Mucosa of descending colon (tissue), 3 donors: ENCODE measurements at places on chromosomes 3 and 15.

DNA sequence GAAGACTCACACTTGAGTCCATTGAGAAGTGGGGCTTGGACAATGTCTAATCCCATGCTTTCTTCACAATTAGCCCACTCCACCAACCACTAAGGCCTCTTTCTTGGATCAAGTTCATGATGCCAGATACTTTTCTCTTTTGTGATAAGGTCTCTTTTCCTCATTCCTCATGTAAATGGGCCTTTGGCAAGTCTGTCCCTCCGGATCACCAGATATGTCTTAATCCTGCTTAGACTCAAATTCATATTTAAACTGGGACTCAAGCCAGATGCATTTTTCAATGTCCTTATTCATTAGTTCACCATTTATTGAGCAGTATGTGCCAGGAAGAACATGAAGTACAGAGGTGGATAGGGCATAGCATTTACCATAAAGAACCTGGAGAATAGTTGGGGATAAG, 671.1 kb downstream of the TBL1XR1 start:
- DNase-seq, result no peak

GRCh38 chr3:154029926-154030325, 91.3 kb upstream of the ARHGEF26 start:
- DNase-seq, result no peak

- no peak for DNase-seq
These were observed 14.9 kb downstream of the MINDY4B start for GRCh38 chr3:150890295-150890694.

GRCh38 chr15:91098451-91098850, 1.6 kb upstream of the SV2B start:
- DNase-seq, result no peak

GRCh38 chr15:59333401-59334075, 39.1 kb downstream of the MYO1E start:
- no peak for DNase-seq

DNA sequence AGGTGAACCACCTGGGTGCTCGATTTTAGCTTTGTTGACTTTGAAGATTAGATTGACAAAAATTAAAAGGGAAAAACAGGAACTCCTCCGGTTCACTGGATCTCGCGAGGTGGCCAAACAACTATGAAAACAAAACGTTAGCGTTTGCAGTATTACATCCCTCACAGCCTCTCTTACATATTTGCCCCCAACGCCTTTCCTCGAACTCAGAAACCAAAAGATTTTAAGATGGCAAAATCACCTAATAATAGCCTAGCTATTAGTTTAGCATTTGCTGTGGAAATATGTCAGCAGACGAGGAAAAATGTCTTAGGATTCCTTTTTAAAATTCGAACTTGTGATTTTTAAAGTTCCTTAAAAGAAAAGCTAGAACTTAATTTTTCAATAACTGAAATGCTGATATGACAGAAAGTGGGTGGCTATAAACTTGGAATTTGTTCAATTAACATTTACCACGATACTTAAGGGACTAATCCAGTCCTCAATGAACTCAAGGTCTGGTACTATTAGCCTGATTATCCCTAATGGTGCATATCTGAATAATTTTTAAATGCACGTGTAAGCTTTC, 491 bp upstream of the SENP7 start:
- DNase-seq, result no peak

DNA sequence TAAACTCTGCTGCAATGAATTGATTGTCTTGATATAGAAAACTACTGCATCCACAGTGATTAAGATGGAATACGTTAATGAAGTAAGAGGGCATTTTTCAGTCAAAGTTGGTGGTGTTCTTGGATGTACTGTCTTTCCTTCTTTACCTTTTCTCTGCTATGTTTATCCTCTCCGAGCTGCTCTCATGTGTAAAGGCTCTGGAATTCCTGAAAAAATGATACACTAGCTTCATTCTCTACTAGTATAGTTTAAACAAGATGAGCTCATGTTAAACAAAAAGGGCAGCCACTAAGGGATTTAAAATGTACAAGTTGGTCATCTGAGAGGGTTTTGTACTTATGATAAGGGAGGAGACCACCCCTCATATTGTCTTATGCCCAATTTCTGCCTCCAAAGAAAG, 504.6 kb upstream of the NECTIN3 start:
- DNase-seq, result no peak

DNA sequence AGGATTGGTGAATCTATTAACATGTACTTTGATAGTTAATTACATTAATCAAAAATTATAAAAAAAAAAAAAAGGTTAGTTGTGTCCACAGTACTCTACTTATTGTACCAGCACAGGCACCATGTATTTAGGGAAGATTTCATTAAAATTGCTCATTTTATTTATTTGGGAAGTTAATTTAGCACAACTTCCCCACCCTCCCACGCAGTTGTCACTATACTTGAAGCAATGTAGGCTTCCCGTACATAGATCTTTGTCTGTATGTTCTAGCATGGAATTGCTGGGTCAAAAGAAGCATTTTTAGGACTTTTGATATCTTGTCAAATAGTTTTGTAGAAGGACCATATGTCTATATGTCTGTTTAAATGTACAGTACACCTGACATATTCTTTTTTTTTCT, 4.4 kb downstream of the GPR27 start:
- no peak for DNase-seq

- DNase-seq, result no peak
These were observed 4.3 kb upstream of the LRRK1 start for GRCh38 chr15:100914876-100915275.

DNA sequence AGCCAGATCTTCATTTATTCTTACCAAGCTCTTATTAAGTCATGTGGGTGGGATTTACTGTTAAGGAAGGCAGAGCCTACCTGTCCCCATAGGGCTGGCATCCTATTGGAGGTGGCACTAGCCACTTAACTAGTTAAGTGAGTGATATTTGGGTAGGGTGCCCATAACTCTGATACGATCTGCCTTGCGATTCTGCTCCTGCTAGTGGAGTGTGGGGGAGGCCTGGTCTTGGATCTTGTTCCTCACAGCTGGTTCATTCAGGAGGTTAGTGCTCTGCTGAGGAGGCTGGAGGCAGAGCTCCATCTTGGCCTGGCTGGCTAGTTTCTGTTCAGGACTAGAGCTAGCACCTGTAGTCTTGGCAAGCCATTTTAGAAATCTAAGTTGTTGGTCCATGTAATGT, 9.3 kb downstream of the BAHD1 start:
- DNase-seq, result no peak

DNA sequence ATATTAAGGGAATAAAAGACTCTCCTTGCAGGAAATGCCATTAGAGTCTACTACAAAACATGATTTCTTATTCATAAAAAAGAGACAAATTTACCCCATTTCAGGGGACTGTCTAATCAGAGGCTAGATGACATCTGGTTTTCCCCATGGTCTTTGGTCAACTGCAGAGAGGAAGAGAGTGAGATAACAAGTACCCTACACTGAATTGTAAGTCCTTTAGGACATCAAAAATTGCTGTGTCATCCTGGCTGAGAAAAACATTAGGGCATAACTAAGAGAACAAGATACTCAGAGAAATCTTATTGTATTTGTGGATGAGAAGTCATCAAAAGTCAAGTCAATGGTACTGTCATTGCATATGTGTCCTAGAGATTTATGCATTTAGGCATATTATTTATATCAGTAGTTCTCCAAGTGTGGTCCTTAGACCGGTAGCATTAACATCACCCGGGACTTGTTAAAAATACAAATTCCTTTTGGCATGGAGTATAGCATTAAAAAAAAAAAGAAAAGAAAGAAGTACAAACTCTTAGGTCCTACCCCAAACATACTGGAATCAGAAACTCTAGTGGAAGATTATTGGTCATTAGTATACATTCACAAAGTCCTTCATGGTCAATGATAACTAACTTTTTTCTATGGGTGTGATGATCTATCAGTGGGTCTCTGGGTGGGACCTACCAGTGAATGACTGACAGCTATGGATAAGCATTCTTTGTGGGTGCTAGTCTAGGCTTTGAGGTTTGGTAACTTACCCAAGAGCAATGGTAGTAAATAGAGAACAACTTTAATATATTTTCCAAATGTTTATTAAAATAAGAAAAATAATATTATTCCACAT, 29.0 kb upstream of the TBC1D5 start:
- no peak for DNase-seq

- no peak for DNase-seq
These were observed 28.8 kb downstream of the LRRC2 start for GRCh38 chr3:46537316-46537715.

GRCh38 chr3:152365766-152366593, 97.3 kb downstream of the MBNL1 start:
- no peak for DNase-seq

- DNase-seq, result no peak
These were observed 11.8 kb upstream of the HRG start for GRCh38 chr3:186653984-186654383.

GRCh38 chr3:13879946-13880810, at the start of gene WNT7A:
TSS of gene WNT7A (minus strand) at chr3:13880071. CDS start at chr3:13879816, 255 bp downstream.
- peak; percentile 10 for DNase-seq

GRCh38 chr15:63156755-63157117, 541 bp downstream of the RPS27L start:
- peak; percentile 59 for DNase-seq

- no peak for DNase-seq
These were observed 48.7 kb upstream of the OCA2 start for GRCh38 chr15:28147801-28148200.

DNA sequence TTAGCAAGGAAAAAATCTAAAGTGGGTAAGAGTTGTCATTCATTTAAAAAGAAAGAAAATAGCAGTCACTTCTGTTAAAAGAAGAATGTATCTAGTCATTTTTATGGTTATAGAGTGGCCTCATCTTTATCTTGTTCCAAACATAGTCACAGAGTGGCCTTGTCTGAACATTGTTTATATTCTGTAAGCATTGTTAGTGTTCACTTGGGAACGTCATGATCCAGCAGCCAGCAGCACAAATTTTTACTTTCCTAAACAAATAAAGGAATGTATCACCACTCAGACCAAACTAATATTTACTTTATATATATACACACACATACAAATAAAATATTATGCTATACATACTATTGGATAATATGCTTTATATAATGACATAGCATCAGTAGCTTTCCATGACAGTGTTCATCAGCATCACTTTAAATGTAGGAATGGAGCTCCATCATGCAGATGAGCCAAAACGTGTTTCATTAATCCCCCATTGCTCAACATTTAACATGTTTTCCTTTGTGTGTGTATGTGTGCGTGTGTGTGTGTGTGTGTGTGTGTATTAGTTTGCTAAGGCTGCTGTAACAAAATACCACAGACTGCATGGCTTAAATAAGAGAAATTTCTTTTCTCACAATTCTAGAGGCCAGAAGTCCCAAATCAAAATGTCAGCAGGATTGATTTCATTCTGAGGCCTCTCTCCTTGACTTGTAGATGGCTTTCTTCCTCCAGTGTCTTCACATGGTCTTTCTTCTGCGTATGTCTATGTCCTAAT, 39.6 kb upstream of the GYG1 start:
- DNase-seq, result no peak

DNA sequence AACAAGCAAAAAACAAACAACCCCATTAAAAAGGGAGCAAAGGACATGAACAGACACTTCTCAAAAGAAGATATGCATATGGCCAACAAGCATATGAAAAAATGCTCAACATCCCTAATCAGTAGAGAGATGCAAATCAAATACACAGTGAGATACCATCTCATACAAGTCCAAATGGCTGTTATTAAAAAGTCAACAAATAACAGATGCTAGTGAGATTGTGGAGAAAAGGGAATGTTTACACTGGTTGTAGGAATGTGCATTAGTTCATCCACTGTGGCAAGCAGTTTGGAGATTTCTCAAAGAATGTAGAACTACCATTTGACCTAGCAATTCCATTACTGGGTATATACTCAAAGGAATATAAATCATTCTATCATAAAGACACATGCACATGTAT, 44.5 kb downstream of the RIOX2 start:
- no peak for DNase-seq

- DNase-seq, result no peak
These were observed 47.3 kb downstream of the PLSCR2 start for GRCh38 chr3:146421819-146422759.

DNA sequence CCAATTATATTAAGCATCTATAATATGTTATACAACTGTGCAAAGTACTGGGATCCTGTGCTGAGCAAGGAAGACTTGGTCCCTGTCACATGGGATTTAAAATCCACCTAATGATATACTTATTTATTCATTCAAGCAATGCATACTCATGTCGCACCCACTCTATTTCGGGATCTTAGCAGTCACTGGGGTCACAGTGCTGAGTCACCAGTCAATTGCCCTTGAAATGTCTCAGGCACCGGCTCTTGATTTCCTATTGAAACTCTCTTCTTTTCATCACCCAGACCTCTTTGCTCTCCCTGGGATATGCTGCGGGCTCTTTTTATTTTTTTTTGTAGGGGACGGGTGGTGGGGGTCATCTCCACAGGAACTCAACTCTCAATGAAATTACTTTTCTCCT, 194.5 kb upstream of the GAP43 start:
- no peak for DNase-seq

GRCh38 chr3:51408813-51409212, 17.7 kb downstream of the RBM15B start:
- DNase-seq, result no peak

DNA sequence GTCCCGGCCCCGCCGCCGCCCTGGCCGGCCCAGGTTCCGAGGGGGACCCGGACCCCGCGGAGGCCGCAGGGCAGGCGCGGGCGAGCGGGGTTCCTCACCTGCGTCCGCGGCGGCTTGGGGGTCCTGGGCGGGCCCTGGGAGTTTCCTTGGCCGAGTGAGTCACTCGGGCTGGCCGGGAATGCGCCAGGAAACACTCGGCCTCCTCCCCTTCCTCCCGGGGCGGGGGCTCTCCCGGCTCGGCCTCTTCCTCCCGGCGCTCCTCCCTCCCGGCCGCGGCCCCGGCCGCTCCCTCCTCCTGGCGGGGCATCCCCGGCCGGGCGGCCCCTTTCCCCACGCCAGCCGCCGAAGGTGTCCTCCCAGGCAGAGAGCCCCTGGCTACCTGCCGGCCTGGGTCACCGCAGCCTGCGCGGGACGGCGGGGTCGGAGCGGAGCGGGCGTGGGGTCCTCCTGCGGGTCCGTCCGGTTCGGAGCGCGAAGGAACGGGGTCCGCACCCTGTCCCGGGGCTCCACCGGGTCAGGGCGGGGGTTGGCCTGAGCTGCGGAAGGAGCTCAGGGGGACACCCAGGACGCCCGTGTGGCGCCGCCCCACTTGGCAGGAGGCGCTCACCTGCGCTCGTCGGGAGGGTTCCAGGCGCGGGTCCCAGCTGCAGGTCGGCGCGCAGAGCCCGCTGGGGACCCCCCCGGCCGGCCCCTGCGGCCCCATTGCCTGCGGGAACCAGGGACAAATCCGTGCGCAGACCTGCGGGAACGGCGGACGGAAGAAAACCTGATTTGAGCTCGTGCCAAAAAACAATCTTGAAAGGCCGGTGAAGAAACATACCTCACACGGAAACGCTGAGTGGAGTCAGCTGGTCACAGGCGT, at the start of gene CYFIP1:
Gene CYFIP1, minus strand, starts transcription at position 180 of the 862 bp plus-strand sequence. CDS start 33,083 bp downstream, outside the sequence.
- peak; percentile 88 for DNase-seq

DNA sequence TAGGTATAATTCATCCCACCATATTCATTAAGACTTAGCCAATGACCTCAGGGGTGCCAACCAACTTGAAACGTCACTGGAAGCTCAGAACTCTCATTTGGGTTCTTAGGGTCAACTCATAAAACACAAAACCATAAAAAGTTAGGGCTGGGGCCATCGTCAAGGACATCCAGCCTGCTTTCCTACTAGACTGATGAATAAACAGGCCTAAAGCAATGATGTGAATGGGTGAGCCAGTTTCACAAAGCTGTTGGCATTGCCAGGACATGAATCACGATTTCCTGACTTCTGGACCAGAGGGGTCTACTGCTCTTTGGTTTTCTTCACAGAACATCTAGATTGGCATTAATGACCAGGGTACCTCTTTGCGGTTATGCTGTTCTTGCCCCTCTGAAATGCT, 64.7 kb downstream of the EOMES start:
- no peak for DNase-seq
